ENCODE measurements at places on chromosomes 4 and X.
A peak's percentile ranks its signal among the peaks of the same experiment; 100 is the strongest.

- DNase-seq: no peak
Observed at GRCh38 chrX:151030845-151031244, 47.7 kb downstream of the HMGB3 start.

DNA sequence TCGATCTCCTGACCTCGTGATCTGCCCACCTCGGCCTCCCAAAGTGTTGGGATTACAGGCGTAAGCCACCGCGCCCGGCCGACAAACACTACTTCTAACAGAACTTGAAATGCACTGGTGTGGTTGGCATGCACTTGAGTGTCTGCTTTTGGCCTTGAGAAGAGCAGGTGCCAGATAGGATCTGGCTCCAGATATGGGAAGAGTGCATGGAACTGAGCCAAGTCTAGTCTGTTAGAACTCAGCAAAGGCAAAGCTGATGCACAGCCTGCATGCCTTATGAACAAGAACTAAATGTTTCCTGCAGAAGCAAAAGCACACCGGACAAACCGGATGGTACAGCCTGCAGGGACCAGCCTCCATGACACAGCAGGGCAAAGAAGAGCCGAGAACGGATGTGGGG is 35.1 kb upstream of the TBL1X start:
- DNase-seq: no peak

DNA sequence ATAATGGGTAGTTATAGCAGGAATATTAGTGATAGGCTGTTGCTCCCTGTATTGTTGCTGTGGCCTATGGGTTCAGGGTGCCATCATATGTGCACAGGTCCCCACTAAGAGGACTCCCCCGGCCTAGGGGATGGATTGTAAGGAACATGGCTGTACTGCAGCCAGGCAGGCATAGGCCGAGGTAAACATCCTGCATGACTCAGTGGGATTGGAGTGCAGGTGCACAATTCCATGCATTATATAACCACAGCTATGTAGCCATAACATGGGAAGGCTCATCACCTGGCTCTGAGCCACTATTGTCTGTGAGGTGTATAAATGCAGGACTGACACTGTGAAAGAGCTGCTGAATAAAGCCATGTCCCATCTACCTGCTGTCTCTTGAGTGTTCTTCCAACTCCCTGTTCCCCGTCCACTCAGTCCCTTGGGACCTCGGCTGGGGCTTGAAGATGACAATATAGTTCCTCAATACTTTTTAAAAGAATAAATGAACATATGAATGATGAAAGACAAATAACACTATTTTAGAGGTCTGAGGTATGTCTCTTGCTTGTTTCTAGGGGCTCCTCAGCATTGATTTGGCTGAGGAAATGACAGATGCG is 425.2 kb downstream of the IDS start:
- DNase-seq: no peak

GRCh38 chrX:15903186-15903681 is 48.6 kb upstream of the AP1S2 start:
- no peak for DNase-seq

GRCh38 chrX:13043138-13043537 is 1.3 kb downstream of the FAM9C start:
- no peak for DNase-seq

- no peak for DNase-seq
Observed at GRCh38 chrX:20315140-20315539, 48.4 kb upstream of the RPS6KA3 start.

DNA sequence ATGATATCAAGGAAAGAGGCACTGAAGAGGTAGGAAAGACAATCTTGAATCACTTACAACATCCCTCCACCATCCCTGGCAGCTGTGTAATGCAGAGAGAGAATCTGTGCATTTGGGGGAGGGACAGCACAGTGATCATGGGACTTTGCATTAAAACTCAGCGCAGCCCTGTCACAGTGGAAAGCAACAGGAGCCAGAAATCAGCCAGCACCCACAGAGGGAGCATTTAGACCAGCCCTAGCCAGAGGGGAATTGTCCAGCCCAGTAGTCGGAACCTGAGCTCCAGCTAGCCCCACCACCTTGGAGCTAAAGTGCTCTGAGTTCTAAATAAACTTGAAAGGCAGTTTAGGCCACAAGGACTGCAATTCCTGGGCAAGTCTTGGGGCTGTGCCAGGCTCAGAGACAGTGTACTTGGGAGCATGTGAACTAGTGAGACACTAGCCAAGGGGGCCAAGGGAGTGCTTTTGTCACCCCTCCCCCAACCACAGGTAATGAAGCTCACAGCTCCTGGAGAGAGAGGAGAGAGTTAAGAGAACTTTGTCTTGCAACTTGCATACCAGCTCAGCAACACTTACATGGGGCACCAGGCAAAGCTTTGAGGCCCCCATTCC is 83.9 kb upstream of the FAM241A start:
- DNase-seq: no peak

GRCh38 chr4:174210354-174210753 is 73.1 kb downstream of the FBXO8 start:
- DNase-seq: no peak

DNA sequence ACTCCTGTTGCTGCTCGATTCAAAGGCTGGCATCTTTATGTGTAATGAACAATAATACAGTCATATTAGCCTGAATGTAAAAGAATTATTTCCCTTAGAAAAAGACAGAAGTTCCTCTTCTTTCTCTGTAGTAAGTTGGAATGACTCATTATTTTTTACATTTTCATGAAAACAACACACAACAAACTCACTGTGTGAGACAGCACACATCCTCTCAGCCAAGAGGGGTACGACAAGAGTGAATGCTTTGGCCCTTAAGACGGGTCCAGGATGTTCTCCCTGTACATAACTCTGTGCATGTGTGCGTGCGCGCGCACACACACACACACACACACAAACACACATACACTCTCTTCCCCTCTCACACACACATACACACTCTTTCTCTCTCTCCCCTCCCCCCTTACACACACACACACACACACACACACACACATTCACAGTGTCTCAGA is 72.8 kb downstream of the MANBA start:
- DNase-seq: no peak

DNA sequence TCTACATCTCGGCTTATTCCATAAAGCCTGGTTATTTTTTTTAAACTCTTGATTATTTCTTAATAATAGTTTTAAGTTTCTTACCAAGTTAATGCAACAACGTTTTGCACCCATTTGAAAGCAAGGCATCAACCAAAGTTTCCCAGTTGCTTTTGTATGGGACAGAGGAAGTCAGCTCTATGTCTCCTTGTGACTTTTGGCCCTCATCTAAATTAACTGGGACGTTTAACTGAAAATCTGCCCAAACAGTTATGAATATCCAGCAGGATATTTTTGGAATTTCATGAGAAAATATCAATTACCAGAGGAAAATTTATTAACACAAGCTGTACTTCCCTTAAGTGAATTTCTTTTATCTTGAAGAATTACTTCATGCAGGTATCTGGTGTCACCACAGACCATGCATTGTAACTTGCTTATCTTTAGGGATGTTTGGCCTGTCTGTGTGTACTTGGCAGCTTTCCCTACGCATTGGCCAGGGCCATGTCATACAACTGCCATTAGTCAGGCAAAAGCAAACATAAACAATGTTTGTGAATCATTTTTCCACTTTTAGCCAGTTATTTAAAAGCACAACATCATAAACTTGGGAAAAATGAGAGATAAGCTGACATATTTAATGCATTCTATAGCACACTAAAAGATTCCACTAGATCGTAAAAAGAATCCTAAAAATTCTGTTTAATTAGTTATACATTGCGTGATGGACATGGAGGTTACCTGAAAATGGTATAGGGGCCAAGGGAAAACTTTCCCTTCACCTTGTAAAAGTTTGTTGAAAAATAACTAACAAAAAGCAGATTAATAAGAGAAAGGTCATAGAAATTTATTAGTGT is 101.4 kb upstream of the PDE5A start:
- no peak for DNase-seq

DNA sequence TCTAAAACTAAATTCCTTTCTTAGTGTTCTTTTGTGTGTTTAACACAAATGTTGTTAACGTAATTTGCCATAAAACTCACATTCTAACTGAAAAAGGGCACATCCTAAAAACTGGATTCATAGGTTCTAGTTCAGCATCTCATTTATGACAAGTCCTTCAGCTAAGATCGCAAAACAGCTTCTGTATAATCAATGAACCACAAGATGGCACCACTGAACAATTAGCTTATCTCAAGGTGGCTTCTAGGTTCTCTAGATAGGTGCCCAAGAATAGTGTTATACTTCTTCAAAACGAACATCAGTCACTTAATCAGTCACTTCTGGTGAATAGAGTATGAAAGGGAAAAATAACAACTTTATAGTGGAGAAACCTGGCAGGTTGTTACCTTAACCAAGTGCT is 54.3 kb downstream of the NRK start:
- no peak for DNase-seq

GRCh38 chrX:106177106-106177981 is 9.2 kb downstream of the PWWP3B start:
- DNase-seq: peak; percentile 68

DNA sequence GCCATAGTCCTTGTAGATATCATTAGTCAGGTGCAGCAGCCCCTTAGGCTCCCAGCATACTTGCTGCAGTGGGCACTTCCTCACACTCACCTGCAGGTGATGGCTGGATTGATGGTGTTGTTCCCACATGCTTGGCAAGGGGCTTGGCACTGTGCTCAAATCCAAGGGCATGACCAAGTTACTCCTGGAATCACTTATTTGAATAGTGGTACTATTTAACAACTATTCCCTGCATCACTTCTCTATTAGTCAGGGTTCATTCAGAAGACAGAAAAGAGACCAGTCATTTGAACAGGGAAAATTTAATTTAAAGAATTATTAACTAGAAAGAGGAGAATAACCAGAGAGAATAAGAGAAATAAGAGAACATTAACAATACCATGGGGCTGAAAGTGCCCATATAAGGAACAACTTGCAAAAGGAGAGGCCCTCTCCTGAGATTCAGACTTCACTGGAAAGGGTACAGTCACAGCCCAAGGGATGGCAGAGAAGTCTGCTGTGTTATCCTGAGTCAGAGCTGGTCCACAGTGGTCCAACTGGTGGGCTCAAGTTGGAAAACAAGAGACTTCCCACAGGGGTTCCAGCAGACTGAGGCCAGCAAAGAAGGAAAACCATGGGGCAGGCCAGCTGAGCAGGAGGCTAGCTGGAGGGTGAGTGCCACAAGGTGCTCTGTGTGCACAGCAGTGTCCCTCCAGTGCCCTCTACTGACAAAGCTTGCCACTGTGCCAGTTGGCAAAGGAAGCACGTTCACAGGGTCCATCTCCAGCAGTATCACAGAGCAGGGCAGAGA is 9.8 kb downstream of the SPP1 start:
- DNase-seq: peak; percentile 58

All from nucleus accumbens (tissue), 56 donors.